ENCODE measurements at places on chromosomes 2 and 18. TPM values are rescaled to one million over a fixed set of nuclear protein-coding genes. Genes with fewer than 3 reads are reported as not detected.

Gene AAMP
- 139 TPM for total RNA-seq

Gene MARCO
- total RNA-seq, result 70.6 TPM

Gene NEB
- total RNA-seq, result 3.6 TPM

Gene CSRNP3
- total RNA-seq, result 1.5 TPM

Gene SP140
- total RNA-seq, result 9.7 TPM

Gene SYT4
- total RNA-seq, result 3.2 TPM

Gene PRKAG3
- total RNA-seq, result not detected

Gene SMAD7
- 52.6 TPM for total RNA-seq

Gene HJURP
- 0.09 TPM for total RNA-seq

Gene AFF3
- total RNA-seq, result 6.0 TPM

Gene NOSTRIN
- 16.3 TPM for total RNA-seq

Gene SERPINB3
- not detected for total RNA-seq

GRCh38 chr2:168515502-168515901 is 59.4 kb downstream of the CERS6 start:
- DNase-seq, result no peak

- DNase-seq, result no peak
Measured at GRCh38 chr2:202608142-202608852, 26.5 kb upstream of the FAM117B start.

DNA sequence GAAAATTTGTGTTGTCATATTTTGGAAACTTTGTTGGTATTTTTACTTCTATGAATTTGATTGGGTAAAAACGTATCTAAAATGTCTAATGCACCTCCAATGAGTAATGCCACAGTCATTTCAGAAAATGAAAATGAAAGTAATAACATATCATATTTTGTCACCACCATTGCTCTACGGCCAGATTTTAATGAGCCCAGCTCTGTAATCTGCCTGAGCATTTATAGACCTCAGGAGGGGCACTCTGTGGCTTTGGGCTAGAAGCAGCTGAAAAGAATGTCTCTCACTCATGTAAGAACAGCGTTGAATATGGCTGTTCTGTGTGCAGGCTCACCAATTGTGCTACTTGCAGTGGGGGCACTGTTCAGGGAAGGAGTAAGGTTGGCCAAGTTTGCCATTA is 32.7 kb upstream of the ABCA12 start:
- no peak for DNase-seq

DNA sequence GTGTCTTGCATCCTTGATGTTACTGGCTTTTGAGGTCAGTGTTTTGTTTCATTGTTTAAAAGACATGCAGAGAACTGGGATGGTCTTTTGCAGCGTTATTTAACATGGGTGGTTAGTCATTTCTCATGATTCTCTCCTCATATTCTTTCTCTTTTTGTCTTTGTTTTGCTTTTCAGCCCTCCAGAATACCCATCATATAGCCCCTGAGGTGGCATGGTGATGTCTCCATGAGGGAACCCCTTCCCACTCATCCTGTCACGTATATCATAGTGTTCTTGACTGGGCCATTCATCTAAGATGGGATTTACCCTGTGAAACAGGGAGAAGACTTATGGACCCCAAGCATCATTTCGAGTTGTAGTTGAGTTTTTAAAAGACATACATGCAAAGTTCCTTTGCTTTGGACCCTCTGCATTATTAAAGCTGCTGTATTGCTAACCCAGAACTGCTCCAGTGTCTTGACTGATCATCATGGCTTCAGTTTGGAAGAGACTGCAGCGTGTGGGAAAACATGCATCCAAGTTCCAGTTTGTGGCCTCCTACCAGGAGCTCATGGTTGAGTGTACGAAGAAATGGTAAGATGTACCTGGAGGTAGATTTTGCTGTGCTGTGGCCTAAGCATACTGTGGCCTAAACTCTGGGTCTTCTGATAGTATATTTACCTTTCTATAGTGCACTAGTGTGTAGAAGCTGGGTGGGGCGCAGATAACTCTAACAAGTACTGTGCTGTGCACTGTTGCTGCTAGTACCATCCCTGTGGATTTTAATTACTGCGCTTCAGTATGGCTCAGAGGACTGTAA is 1.4 kb downstream of the EHBP1 start:
- no peak for DNase-seq

- DNase-seq, result no peak
Measured at GRCh38 chr2:102206666-102207341, 20.0 kb downstream of the IL1RL2 start.

GRCh38 chr2:10374362-10374943 is 71.7 kb downstream of the HPCAL1 start:
- DNase-seq, result no peak

- no peak for DNase-seq
Measured at GRCh38 chr2:34949316-34949715, 1350.2 kb upstream of the FAM98A start.

DNA sequence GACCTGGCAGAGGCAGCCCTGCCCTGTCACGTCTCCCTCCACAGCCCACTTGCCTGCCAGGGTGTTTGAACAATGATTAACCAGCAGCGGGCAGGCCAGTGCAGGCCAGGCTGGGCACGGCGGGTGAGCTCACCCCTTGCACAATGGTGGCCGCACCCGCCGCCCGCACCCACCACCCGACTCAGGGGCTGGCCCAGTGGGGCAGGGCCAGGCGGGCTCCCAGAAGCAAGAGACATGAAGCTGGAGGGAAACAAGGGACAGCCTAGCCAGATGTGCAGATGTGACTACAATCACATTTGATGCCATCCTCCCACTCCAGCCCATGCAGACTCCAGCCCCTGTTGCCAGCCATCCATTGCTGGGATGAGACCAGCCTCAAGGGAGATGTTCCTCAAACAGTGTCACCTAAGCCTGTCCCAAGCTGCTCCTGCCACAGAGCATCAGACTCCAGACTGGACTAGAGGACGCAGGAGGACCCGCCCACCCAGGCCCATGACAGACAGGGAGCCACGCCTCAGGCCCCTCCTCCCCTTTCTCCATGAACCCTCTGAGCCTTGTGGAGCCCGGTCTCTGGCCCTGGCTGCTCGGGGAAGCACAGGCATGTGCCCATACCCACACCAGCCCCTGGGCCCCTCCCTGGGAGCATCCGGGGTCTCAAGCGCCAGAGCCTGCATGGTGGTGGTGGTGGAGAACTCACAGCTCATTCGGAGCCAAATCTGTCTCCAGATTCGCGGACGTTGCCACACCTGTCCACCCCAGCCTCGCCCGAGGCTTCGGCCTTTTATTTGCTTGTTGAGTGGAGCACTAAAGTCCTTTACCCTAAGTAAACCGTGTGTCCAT is 45.0 kb downstream of the SDC1 start:
- no peak for DNase-seq

DNA sequence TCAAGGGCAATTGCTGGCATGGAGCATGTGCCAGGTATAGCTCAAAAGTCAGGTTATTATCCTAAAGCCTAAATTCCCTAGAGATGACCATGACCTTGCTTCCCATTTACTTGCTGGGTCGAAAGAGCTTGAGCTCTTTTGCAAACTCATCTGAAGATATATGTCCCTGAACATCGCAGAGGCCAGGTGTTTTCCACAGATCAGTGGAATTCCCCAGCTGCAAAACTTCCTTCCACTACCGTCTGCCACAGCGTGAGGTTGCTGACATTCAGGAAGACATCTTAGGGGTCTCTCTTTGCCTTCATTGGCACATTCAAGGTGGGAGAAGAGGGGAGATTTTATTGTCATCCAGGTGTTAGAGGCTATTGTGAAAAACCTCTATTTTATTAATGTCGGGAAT is 171.0 kb downstream of the MIB1 start:
- no peak for DNase-seq

GRCh38 chr2:197240421-197241041 is 70.0 kb downstream of the ANKRD44 start:
- DNase-seq, result no peak

- no peak for DNase-seq
Measured at GRCh38 chr18:59672235-59672711, 24.9 kb downstream of the CCBE1 start.

GRCh38 chr18:62729487-62730386 is 14.4 kb downstream of the PHLPP1 start:
- DNase-seq, result no peak

GRCh38 chr2:3289526-3289925 is 88.1 kb downstream of the EIPR1 start:
- DNase-seq, result no peak

DNA sequence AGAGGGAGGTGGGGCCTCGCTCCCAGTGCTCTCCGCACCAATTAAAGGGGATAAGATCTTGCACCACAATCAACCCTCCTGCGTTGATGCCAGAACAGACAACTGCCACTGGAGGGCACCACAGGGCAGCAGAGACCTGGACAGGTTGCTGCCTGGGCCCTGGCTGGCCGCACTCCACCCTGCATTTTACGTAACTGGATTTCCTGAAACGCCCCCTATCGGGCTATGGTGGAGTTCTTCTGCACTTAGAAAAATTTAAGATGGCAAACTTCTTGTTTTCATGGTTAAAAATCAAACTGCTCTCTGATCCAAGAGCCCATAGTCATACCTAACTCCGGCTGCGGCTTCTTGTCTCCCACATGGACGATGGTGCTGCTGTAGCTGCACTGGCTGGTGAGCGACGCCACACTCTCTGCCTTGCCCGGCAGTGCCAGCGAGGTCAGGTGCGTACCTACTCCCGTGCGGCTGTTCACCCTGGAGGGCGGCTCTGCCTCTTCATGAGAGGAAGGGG is 16.8 kb upstream of the HES6 start:
- DNase-seq, result no peak
